ENCODE measurements at places on chromosomes 3 and 15.

DNA sequence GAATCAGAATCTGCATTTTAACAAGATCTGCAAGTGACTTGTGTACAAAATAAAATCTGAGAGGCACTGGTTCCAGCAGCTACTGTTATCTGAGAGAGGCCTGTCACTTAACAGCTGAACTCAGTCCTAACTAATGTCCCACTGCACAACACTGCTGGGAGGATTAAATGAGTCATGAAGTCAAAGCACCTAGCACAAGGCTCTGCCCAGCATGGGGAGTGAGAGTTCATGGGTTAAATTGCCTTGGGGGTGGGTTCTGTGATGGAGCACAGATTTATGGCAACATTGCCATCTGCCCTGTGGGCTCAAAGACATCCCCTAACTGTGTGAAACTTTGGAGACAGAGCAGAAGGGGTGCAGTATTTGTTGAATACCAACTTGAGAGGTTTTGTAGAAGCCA, 250.9 kb downstream of the PLCL2 start:
- DNase-seq, result no peak

- DNase-seq, result no peak
Measured at GRCh38 chr3:39443530-39443929, 23.9 kb upstream of the MOBP start.

- no peak for DNase-seq
Measured at GRCh38 chr15:50046159-50046558, 72.9 kb downstream of the ATP8B4 start.

GRCh38 chr3:185164428-185165217, 11.8 kb upstream of the C3orf70 start:
- no peak for DNase-seq

GRCh38 chr3:70635301-70635700, 322.9 kb upstream of the MDFIC2 start:
- no peak for DNase-seq

DNA sequence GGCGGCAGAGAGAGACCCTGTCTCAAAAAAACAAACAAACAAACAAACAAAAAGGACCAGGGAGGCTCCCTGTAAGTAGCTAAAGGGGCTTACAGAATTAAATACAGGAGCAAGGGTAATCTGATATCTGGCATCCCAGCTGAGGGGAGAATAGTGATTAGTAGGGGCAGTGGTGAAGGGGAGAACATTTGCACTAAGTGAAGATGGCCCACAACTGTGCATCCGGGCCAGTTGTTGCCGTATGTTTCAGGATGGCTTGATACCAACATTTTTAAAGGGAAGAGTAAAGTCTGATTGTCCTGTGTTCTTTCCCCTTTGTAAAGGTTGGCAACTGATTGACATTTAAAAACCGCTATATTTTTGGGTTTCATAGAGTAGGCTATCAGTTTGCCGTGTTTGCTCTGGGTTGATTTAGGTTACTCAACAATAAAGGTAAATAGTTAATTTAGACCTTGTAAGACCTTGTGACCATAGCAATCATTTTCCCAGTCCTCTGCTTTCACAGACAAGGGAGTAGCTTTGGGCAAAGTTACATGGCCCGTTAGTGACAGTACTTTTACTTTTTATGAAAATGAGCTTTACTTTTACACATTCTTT, 167.8 kb downstream of the PTPRG start:
- DNase-seq, result no peak

DNA sequence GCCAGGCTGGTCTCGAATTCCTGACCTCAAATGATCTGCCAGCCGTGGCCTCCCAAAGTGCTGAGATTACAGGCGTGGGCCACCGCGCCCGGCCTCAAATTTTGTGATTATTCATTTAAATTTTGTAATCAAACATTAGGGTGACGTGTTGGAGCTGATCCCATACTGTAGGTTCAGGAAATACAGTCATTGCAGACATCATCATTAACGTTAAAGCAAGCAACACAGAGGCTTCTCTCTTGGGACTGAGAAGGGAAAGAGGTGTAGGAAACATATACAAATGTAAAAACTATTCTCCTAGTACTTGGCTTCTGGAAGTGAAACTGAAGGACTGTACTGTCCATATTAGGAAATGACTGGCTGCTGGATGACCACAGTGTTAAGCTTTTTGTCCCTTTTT, 11.1 kb upstream of the ARID3B start:
- DNase-seq, result peak; percentile 52

DNA sequence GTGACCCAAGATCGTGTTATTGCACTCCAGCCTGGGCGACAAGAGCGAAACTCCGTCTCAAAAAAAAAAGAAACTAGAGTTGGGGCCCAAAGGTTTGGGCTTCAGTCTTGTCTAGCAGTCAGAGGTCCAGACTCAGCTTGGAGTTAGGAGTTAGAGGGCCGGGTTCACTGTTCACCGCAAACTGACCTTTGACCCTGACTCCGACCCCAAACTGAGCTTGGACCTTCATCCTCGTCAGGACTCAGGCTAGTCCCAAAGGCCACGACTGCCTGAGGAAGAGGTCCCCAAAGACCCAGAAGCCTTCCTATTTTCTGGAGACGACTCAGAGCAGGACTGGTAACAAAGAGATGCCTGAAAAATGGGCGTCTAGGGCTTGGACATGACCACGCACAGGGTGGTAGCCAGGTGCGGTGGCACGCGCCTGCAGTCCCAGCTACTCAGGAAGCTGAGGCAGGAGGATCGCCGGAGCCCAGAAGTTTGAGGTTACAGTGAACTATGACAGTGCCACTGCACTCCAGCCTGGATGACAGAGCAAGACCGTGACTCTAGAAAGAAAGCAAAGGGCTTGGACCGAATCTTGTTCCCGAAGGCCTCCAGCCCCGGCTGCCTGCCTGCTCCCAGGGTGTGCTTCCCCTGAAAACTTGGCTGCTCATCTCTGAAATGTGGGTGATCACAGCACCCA, 22.8 kb upstream of the RPL29 start:
- no peak for DNase-seq

- DNase-seq, result no peak
Measured at GRCh38 chr15:84828086-84828908, 11.1 kb downstream of the ALPK3 start.

GRCh38 chr15:72902245-72902918, 118.8 kb upstream of the ADPGK start:
- no peak for DNase-seq

DNA sequence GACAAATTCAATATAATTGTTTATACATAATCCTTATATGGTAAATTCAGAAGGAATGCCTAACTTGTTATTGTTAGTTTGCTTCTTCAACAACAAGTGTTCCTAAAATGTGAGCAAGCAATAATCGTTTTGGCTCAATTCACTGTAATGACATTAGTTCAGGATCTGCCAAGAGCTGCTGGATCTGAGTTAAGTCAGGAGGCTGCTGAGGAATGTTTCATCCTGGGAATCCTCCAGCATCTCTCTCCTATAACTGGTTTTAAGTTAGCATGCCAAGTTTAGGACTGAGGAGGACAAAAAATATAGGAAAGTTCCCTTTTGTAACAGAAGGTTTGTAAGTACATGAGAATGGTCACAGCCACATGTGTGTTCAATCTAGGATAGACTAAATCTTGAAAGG, 4.9 kb upstream of the GTF2A2 start:
- DNase-seq, result no peak

GRCh38 chr3:4588466-4588865, 95.3 kb downstream of the ITPR1 start:
- peak; percentile 6 for DNase-seq

GRCh38 chr3:134384963-134385362, 10.7 kb upstream of the AMOTL2 start:
- DNase-seq, result no peak

DNA sequence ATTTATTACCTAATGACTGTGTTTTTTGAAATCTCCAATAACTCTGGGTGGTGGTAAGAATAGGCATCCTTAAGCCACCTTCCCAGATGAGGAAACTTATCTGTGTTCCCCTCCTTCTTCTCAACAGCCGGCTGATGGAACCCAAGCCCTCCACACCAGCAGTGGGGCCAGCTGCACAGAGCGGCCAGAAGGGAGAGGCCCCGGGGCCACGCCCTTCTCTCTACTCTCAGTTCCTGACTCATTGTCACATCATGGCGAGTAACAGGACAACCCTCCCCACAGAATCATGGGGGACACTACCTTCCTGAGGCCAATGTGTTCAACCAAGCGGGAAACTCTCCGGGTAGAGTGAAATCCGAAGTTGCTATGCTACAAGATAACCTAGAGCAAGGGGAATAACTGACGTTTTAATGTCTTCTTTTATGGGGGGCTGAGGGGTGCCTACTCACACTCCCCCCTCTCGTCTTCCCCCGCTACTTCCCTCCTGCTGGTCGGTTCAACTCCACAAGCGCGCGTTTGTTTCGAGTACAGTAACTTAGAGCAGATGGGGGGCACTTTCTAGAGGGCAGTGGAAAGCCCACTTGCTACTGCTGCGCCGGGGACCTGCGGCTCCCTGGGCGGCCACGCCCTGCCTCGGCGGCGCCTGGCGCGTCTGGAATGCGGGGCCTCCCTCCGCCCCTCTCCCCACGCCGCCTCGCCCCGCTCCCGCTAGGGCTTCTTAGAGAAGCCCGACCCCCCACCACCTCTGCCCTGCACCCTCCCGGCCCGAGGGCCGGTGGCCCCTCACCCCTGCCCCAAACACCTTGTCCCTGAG, 621 bp downstream of the ANXA2 start:
- DNase-seq, result peak; percentile 87

GRCh38 chr3:124714223-124714853, 15.9 kb upstream of the UMPS start:
- no peak for DNase-seq

- DNase-seq, result no peak
Measured at GRCh38 chr15:52050416-52050815, 31.4 kb downstream of the MAPK6 start.

GRCh38 chr3:17573396-17573795, 169.0 kb downstream of the TBC1D5 start:
- no peak for DNase-seq

- peak; percentile 79 for DNase-seq
Measured at GRCh38 chr15:50051811-50052419, 67.1 kb downstream of the ATP8B4 start.

DNA sequence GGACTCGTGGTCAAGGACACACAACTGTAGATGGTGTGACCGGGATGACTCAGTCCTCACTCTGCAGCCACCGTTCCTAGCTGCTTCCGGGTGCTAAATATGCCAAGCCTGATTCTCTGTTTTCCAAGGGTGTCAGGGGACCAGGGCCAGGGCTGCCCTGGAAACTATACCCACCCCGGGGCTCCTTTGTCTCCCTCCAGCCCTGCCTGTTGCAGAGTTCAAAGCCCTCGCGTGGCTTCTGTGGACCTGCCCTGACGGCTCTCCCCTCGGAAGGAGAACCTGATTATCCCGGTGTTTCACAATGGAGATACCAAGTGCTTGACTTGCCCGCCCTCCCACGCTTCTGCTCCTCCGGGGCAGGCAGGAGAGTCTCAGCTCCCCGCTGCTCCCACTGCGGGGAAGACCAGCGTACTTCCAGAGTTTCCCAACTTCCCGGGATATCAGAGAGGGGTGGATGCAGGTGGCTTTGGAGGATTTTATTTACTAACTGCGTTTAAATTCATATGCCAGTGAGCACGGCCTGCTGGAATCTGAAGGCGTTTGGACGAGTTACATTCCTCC, 125.0 kb downstream of the ASB7 start:
- no peak for DNase-seq

Measured in CD14-positive monocyte (primary cell).